Bone marrow (tissue), 2 donors: ENCODE measurements at places on chromosomes 3 and 15.

DNA sequence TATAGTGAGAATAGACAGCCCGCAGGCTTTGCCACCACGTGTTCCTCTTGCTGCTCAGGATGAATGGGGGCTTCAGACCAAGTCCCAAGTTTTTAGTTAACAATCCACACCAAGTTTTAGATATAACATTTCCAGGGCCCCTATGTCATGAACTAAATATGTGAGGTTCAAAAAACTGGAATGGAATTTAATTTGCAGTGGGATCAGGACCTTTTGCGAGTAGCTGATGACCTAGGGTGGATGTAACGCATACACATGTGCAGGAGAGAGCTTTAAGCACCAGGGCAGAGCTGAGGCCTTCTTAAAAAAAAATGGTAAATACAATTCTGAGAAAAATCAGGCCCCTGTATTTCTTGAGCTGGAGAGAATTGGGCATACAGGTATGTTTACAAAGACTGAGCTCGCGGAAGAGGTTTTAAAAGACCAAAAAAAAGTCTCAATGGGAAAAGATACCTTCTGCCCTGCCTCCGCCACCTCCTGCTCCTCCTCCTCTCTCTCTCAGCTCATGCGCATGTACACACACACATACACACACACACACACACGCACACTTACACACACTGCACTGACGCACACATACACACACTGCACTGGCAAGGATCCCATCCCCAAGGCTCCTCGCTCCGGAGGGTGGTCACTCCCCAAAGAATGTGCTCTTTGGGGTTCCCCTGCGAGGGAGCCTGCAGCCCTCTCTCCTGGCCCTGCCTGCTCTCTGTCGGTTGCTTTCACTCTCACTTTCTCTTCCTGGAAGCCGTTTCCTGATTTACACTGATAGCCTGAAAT lies 48.2 kb upstream of the IGF1R start:
- no peak for DNase-seq

- no peak for DNase-seq
Measured at GRCh38 chr15:60382773-60383674, 14.8 kb downstream of the ANXA2 start.

DNA sequence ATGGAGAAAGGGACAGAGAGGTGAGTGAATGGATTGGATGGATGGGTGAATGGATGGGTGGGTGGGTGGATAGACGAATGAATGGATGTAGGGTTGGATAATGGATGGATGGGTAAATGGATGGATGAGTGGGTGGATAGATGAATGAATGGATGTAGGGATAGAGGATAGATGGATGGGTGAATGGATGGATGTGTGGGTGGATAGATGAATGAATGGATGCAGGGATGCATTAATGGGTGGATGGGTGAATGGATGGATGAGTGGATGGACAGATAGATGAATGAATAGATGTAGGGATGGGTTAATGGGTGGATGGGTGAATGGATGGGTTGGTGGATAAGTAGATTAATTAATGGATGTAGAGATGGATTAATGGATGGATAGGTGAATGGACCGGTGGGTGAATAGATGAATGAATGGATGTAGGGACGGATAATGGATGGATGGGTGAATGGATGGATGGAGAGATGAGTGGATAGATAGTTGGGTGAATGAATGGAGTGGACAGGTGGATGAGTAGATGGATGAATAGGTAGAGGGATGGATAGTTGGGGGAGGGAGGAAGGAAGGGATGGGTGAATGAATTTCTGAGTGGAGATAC lies 28.6 kb downstream of the CACNA2D3 start:
- DNase-seq: no peak

GRCh38 chr3:143315766-143316165 lies 196.2 kb downstream of the CHST2 start:
- DNase-seq: no peak

GRCh38 chr15:90060797-90061196 lies 41.5 kb downstream of the IDH2 start:
- DNase-seq: no peak

DNA sequence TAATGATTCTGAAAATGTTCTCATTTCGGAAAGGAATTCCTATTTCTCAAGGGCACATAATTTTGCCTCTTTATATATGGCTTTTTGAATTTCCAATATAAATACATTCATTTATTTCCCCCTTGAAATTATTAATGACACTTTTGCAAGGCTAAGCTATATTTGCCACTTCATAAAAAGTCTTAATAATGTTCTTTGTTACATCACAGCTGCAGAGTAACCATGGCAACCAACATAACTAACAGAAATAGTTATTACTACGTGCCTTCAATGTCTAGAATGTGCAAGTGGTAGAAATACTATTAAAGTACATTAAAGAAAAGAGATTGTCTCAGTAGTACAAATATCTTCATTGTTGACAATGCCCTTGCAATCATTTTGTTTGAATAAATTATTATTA lies 471.8 kb downstream of the C3orf38 start:
- no peak for DNase-seq

DNA sequence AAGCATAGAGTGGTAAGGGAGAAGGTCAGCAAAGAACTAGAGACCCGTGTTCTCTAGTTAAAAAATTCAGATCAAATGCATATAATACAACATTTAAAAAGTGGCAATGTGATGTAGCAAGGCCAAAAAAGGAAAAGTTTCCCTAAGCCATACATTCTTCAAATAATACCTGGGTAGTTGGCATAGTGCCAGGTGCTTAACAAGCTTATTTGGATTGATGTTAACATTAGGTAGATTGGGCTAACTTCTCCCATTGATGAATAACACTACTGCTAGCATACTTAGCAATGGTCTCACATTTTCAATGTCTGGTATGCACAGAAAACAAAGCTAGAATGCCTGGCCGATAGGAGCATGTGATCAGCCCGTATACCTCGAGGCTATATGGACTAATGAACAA lies 283.6 kb upstream of the RARB start:
- DNase-seq: no peak

DNA sequence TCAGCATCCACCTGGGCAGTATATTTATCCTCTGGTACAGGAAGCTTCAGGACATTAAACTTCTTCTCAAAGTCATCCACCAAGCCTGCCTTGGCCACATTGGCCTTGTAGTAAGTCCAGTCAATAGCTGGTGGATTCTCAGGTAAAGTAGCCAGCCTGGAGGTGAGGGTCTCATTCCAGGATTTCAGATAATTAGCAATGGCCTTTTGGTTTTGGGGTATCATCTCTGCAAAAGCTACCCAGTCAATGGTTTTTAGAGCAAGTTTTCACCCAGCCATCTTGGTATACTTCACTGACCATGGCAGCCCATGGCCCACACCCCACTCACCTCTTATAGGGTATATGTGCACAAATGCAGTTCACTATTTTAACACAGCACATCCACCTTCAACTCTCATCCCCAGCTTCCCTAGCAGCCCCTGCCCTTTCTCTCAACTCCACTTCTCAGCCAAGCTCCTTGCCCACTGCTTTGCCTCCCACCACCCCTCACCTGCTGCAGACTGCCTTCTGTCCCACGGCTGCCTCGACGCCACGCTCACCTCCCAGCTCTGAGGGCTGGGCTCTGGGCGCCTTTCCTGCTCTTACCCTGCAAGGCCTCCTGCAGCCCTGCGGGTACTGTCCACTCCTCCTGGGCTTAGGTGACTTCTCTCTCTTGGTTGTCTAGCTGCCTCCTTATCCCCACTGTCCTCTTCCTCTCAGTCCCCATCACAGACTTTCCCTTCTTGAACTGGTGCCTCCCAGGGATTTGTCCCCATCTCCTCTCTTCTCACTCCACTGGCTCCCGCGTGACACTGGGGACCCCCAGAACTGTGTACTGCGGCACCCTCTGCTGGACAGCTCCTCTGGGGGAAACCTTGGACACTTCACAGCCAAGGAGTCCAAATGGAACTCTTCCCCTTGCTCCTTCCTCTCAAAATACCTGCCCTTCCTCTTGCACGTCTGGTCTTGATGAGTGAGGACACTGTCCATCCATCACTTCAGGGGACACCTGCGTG lies 1.7 kb upstream of the TGM5 start:
- no peak for DNase-seq

GRCh38 chr3:155130001-155130400 lies 49.9 kb downstream of the MME start:
- no peak for DNase-seq

- DNase-seq: no peak
Measured at GRCh38 chr15:59531066-59531675, 80.4 kb upstream of the GCNT3 start.
